ENCODE measurements at places on chromosomes 13 and 19.

DNA sequence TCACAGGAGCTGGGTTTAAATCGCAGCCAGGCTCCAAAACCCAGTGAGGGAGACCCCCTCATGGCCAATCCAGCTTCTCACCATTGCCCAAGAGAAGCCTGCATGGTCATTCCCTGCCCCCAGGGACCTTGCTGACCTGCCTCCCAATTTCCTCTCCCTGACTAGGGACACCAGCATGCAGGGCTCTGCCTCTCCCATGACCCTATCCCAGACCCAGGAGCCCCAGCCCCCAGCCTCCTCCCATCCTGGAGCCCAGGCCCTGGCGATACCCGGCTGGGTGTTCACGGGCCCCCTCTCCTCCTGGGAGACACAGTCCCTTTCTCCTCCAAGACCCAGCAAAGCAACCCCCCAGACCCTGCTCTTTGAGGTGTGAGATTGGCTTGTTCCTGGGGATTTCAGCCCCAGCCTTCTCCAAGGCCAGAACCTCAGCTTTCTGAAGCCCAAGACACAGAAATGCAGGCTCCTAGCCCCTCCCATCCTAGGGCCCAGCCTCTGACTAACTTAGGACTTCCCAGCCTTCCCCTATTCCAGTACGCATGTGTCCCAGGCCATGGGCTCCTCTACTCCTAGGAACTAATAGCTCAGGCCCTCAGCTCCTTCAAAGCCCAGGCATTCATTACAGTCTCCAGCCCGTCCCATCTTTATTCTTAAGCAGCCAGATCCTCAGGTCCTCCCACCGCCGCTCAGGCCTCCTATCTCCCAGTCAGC lies 1.1 kb downstream of the GYS1 start:
- peak; percentile 86 for DNase-seq

- no peak for DNase-seq
Measured at GRCh38 chr13:37929308-37929707, 59.7 kb upstream of the TRPC4 start.

- no peak for DNase-seq
Measured at GRCh38 chr13:112145551-112146360, 78.8 kb downstream of the SOX1 start.

DNA sequence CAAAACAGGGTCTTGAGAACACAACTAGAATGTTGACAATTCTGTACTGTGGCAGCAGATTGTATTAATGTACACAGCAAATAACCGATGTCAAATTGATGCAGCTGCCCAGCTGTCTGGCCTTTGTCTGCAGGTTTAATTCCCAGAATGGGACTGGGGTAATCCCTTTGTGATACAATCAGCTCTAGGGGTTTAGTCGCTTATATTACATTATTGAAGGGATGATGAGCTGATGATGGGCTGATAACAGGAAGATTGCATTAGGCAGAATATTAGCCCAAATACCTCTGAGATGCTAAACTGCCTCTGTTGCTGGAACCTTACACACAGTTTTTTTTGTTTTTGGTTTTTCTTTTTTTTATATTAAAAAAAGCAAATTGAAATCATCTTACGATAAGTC lies 265.0 kb downstream of the RBM26 start:
- DNase-seq: no peak

DNA sequence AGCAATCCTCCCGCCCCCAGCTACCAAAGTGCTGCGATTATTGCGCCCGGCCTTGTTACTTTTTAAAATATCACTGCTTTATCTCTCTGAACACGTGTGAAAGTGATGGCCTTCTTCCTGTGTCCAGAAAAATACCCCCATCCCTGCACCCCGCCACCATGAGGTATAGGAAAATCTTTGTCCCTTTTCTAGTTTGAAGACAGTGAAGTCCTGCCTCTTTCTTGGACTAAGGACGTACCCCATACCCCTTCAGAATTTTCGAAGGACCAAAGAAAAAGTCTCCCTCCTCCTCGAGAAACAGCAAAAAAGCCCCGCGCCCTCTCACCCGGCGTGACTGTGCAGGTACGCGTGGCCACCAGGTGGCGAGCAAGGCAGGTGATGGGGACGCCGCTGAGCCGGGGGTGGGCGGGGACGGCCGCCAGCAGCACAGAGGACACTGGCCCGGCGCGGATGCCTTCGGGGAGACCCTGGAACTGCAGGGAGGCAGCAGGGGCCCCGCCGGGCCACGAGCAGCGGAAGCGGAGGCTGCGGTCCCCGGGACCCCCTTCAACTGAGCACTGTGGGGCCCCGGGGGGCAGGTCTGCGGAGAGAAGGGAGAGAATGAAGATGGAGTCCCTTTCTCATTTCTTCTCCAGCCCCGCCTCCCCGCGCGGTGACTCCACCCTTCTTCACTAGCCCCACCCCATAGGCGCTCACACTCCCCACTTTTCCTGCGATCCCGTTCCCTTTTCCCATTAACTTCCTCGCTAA lies 3.2 kb downstream of the VSIG10L start:
- peak; percentile 83 for DNase-seq
